ENCODE measurements at places on chromosomes 5 and 9.

DNA sequence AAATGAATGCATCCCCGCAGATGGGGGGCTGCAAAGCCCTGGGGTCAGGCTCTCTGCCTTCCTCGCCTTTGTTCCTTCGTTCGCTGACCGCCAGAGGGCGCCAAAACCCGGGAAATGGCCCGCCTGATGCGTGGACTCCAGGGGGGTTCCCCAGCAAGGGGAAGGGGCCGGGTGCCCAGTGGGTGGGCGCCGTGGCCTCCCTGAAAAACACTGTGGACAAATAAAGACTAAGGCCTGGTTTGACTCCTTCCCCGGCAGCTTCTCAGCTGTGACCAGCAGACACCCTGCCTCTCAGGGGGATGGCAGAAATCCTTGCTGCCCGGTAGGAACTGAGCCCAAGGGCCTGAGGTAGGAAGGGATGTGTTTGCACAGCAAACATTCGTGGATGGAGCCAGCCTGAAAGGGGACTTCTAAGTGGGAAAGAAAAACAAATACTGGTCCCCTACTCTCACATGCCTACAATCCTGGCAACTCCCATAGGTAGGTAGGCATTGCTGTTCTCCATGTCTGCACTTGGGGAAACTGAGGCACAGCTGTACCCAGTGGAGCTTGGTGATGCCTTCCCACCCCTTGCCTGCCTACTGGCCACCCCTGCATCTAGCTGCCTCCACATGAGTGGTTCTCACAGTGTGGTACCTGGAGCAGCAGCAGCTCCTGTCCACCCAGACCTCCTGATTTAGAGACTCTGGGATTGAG is 57.7 kb downstream of the DUSP1 start:
- DNase-seq = no peak

DNA sequence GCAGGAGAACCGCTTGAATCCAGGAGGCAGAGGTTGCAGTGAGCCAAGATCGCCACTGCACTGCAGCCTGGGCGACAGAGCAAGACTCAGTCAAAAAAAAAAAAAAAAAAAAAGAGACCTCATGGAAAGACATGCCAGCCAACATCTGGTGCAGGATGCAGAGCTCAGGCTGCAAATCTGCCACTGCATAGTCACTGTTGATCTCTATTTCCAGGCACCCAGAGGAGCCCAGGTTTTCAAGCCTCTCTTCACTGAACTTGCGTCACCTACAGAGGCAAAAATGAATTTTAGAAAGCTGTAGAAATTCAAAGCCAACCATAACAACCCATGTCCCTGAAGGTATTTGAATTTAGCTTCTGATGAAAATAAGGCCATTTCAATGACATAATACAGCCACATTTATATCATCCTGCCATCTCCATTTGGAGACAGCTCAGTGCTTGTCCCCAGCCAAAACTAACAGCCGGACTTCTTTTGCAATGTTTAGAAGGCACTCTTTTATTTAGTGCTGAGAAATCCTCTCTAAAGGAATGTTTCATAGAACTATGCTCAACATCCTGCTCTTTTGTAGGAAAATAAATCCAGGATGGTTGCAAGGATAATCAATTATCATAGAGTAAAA is 113.3 kb downstream of the SNX18 start:
- no peak for DNase-seq

DNA sequence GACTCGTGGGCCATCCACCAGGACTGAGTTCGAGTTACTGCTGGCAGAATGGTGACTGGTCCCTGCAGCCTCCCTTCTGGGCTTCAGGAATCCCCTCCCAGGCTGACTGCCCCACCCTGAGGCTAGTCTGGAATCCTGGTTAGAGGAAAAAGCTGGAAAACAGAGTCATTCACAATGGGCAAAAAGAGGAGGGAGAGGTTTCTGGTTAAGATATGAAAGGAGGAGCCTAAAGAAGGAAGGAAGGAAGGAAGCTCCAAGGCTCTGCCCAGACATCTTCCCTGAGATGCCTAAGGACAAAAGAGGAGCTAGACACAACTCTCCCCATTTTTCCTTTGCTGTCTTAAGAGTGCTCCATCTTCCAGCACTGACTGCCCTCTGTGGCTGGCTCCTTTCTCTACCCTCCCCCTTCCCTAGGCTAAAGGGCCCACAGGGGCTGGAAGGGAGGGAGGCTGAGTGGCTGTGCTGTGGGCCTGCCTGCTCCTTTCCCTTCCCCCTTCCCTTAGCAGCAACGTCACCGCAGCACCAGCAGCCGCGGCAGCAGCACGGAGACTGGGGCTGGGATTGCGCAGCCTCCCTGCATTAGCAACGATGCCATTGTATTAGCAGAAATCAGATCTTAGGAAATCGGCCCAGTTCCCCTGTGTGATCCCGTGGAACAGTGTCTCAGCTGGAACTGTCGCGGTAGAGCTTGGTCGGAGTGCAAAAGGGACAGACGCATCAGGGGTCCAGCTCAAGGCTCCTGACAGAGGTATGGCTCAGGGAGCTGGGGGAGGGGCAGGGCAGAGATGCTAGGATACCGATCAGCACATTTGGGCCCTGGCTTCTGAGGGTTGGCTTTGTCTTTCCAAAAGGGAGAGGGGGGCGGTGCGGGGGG is 48.7 kb downstream of the RUSC2 start:
- no peak for DNase-seq

GRCh38 chr5:72093824-72094223 is 13.5 kb upstream of the MAP1B start:
- no peak for DNase-seq

- no peak for DNase-seq
These were observed 129.6 kb downstream of the PIK3R1 start for GRCh38 chr5:68345171-68345570.

DNA sequence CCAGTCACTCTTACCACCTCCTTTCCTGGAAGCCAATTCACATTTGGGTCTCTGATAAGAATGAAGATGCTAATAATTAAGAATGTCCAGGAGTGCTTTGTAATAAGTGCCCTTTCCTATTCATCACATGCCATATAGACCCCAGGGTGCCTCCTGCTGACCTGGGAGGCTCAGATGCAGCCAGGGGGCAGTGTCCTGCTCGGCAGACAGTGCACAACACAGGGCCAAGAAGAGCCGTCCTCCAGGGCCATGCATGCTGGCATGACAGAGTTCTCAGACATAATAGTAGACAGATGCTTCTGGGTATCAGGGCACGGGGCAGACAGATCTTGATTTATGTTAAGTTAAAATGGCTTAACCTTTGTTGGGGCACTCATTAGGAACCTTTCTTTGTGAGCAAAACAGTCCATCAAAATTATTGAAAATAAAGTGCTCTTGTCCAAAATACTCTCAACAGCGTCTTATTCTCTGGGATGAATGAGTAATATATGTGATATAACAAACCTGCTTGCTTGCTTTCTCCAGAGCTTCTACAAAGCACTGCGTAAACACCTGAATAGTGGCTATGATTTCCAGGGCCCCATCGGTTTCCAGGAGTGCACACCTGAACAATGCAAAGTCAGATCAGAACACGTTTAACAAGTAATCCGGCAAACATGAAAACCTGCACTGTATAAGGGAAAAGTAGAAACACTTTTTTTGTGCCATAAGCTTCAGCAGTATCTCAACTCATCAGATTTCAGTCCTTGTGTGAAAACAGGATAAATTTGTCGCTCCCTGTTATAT is 192.7 kb downstream of the FANCC start:
- DNase-seq = no peak

DNA sequence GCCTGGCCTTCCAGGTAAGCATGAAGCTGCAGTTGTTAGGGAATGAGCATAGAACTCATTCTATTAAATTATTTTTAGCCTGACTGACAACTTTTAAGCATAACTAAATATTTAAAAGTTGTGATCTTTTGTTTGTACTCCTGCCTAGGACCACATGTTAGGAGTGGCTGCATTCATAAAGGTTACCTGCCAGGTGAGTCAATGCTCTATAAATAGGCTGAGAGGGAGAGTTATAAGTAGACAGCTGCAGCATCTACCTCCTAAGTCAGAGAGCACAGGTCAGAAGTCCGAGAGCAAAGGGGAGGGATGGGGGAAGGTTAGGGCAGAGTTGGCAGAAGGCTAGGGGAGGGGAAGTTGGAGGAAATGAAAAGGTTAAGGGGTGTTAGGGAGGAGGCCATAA is 292.4 kb upstream of the TLE4 start:
- no peak for DNase-seq

- no peak for DNase-seq
These were observed 33.5 kb downstream of the SHC3 start for GRCh38 chr9:89145097-89145496.

Measured in epithelial cell of prostate (primary cell).